ENCODE measurements at places on chromosomes 2 and 18.

DNA sequence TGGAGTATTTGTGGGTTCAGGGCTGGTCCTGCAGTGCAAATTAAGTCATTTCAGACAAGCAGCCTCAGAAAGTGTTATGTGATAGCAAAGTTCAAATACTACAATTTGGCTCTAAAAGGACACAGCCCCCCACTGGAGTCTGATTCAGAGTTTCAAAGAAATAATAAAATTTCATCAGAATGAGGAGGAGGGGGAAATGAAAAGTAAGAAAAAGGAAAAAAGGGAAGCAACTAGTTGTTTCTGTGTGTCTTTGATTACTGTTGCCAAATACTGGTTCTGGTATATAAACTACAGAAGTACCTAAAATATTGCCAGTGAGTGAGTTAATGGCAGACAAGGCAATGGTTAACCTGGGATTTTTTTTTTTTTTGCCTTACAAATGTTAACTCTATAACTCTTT, 773.9 kb downstream of the BCL11A start:
- no peak for DNase-seq

GRCh38 chr2:42878581-42878980, 86.2 kb upstream of the HAAO start:
- DNase-seq = peak; percentile 30

DNA sequence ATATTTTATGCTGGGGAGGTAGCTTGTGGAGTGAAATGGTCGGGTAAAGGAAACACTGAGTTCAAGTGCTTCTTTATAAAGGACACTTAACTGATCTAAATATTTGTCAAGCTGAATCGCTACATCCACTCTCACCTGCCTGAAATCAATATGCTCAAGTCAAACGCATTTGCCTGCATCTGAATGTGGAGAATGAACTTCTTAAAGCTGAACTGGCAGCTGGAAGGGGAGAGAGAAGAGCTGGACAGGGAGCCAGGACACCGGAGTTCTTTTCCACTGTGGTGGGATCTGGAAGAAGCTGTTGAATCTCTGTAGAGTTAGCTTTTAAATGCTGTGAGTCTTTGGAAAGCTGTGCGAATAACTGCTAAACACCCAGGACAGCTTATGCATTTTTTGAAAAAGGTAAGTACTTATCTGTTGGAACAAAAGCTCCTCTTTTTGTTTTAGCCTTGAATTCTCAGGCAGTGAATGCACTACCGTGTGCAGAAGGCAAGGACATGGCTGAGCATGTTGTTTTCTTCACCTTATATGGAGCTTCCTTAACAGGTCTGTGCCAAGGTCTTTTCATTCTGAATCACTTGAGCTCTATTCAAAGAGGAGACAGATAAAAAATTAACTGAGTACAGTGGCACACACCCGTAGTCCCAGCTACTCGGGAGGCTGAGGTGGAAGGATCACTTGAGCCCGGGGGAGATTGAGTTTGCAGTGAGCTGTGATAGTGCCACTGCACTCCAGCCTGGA, 74.2 kb upstream of the KLF7 start:
- DNase-seq = peak; percentile 66

DNA sequence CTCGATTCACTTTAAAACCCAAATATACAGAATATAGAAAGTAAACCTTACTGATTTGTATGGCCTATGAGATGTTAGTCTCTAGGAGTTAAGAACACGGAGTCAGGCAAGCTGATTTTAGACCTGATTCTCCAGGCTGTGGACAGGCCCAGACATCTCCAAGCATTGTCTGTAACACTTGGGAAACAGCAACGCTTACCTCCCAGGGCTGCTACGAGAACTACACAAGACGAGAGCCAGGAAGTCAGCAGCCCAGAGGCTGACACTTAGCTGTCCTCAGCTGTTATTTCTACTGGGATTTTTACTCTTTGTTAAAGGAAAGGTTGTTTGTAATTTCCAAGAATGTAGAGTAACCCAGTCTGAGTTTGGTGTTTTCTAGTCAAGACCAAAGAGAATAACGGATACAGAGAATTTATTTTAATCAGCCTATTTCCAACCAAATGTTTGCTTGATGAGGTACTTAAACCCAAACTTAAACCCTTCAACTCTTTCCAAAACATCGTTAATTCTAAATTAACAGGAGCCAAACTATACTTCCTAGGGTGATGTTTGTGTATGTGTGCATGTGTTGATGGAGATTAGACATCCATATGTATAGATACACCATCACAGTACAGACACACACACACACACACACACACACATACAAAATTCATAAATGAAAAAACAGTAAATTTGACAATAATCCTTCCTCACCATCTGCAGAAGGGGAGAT, 123.4 kb downstream of the LAMA1 start:
- no peak for DNase-seq

DNA sequence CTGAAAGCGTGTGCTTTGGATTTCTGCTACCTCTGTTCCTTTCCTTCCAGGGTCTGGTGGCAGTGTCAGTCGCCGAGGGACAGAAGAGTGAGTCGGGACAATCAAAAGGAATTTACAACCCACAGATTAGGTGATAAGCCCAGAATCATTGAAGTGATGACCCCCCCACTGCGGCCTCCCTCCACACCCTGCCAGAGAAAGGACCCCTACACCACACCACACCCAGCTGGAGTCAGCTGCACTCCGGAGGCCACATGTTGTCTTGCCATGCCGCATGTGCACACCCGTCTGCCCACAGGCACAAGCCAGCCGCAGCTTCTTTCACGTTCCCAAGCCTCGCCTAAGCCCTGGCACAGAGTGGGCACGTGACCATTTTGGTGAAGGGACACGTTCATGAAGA, 366.8 kb upstream of the SALL3 start:
- DNase-seq = no peak
